Endothelial cell (in vitro differentiated cells): ENCODE measurements at places on chromosomes 12 and 14.

- no peak for DNase-seq
- H3K27ac ChIP-seq, result no peak overlapping the region
- no peaks in the 10 kb centered on the region for H3K36me3 ChIP-seq
- H3K27me3 ChIP-seq, result peaks cover 3% of the 10 kb centered on the region
- peaks cover 6% of the 10 kb centered on the region for H3K4me1 ChIP-seq
- no peak overlapping the region for H3K4me3 ChIP-seq
Measured at GRCh38 chr12:87924149-87924548, 105.1 kb downstream of the C12orf50 start.

- H3K36me3 ChIP-seq, result no peaks in the 10 kb centered on the region
- no peak overlapping the region for H3K27ac ChIP-seq
- no peak for DNase-seq
- H3K27me3 ChIP-seq, result peaks cover 2% of the 10 kb centered on the region
Measured at GRCh38 chr12:91127751-91128150, 16.5 kb upstream of the LUM start.

DNA sequence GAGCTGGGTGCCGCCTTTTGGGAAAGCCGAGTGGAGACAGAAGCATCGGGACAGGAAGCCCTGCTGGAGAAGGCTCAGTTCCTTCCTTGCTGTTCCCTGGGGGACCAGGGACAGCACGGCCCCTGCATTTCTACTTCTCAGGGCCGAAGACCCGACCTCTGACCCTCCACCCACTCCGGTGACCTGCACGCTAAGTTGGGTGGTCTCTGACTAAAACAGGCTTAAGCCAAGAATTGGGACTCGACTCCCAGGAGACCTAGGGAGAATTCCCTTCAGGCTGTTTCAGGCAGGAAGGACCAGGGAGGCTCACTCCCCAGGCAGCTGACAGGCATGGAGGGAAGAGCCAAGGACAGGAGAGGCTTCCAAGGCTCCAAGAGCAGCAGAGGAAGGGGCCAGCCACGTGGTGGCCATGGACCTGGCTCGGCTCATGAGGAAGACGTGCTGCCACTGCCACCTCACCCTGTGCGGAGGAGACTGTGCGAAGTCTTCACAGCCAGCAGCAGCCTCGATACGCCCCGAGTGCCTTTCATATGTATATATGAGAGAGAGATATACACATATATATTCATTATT is 43.9 kb downstream of the DCAF4 start:
- H3K27ac ChIP-seq, result no peak overlapping the region
- H3K27me3 ChIP-seq, result peaks cover 13% of the 10 kb centered on the region
- DNase-seq, result no peak
- H3K36me3 ChIP-seq, result peaks cover 46% of the 10 kb centered on the region
- H3K4me3 ChIP-seq, result peak overlapping the region; percentile 59

GRCh38 chr14:99853206-99853605 is 60.0 kb downstream of the EML1 start:
- H3K27ac ChIP-seq, result no peak overlapping the region
- H3K4me1 ChIP-seq, result no peaks in the 10 kb centered on the region
- no peak for DNase-seq
- H3K36me3 ChIP-seq, result no peaks in the 10 kb centered on the region

DNA sequence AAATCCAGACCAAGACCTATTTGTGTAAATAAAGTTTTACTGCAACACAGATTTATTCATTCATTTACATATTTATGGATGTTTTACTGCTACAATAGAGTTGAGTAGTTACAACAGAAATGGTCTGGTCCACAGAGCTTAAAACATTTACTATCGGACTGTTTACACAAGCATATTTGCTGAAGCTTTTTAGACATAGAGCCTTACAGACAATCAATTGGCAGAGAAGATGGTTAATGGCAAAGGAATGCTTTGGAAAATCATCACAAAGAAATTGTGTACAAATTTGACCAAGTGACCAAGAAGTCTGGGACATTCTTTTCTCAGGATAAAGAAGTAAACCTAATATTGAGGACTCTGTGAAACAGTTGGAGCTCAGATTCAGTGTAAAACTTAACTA is 504.3 kb downstream of the SLC16A7 start:
- H3K4me1 ChIP-seq, result no peaks in the 10 kb centered on the region
- no peak overlapping the region for H3K27ac ChIP-seq
- H3K27me3 ChIP-seq, result no peaks in the 10 kb centered on the region
- no peak overlapping the region for H3K4me3 ChIP-seq
- no peak for DNase-seq
- no peaks in the 10 kb centered on the region for H3K36me3 ChIP-seq

- H3K4me3 ChIP-seq, result no peak overlapping the region
- H3K4me1 ChIP-seq, result peaks cover 10% of the 10 kb centered on the region
- peaks cover 3% of the 10 kb centered on the region for H3K27me3 ChIP-seq
- no peak for DNase-seq
- H3K36me3 ChIP-seq, result peaks cover 5% of the 10 kb centered on the region
Measured at GRCh38 chr14:100830681-100831080, 4.8 kb downstream of the MEG3 start.

GRCh38 chr14:104680806-104681688 is 8.4 kb upstream of the INF2 start:
- H3K36me3 ChIP-seq, result peaks cover 4% of the 10 kb centered on the region
- peak overlapping the region; percentile 83 for H3K4me3 ChIP-seq
- peaks cover 20% of the 10 kb centered on the region for H3K27me3 ChIP-seq
- DNase-seq, result no peak

DNA sequence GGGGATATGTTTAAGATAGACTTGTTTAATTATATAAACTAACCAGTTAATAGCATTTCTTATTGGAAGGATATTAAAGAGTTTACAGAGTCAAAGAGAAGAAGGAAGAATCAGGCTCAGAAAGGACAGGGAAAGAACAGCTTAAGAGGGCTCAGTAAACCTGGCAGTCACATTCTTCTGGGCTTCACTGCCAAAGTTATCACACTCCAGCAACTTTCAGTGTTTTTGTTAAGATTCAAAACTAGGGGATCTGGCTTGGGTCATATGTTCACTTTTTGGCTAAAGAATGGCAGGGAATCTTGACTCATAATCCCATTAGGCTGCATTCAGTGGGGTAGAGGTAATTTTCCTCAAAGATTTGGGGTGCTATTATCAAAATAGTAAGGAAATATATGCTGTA is 312.3 kb downstream of the RAD51B start:
- no peaks in the 10 kb centered on the region for H3K27me3 ChIP-seq
- no peaks in the 10 kb centered on the region for H3K4me1 ChIP-seq
- H3K4me3 ChIP-seq, result no peak overlapping the region
- no peak overlapping the region for H3K27ac ChIP-seq

DNA sequence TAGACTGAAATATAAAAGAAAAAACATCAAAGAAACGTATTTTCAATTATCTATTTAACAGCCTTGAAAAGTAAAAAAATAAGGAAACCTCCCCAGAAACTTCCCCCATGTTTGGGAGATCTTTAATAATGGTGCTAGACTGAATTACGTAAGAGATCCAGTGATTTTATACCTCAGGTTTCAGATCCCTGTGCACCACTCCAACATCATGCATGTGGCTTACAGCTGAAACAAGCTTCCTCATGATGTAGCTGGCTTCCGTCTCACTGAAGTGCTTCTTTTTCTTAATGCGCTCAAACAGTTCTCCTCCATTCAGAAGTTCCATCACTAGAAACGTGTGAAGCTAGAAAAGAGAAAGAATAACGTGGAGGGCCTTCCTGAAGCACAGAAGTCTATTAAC is 78.0 kb upstream of the TTC7B start:
- no peaks in the 10 kb centered on the region for H3K27me3 ChIP-seq
- no peak for DNase-seq
- H3K27ac ChIP-seq, result no peak overlapping the region
- no peak overlapping the region for H3K4me3 ChIP-seq

- peak overlapping the region; percentile 67 for H3K4me3 ChIP-seq
- no peak for DNase-seq
- peaks cover 5% of the 10 kb centered on the region for H3K27me3 ChIP-seq
- H3K36me3 ChIP-seq, result no peaks in the 10 kb centered on the region
Measured at GRCh38 chr12:6891646-6892001, 13.0 kb upstream of the LRRC23 start.

DNA sequence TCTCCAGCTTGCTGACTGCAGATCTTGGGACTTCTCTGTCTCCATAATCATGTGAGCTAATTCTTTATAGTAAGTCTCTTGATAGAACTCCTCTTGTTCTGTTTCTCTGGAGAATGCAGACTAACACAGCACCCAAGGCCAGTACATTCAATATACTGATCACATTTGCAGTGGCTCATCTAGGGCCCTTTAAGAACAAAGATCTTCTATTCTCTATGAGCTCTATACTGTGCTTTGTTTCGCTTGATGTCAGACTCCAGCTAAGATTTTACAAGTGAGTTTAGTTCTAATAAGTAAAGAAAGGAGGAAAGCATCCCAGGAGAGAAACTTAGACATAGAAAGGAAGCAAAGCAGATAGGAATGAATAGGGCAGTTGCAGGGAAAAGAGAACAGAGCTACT is 69.3 kb upstream of the TMPO start:
- H3K27ac ChIP-seq, result no peak overlapping the region
- H3K4me1 ChIP-seq, result peaks cover 30% of the 10 kb centered on the region
- peak overlapping the region; percentile 5 for H3K4me3 ChIP-seq
- H3K36me3 ChIP-seq, result no peaks in the 10 kb centered on the region
- H3K27me3 ChIP-seq, result peaks cover 6% of the 10 kb centered on the region

- no peaks in the 10 kb centered on the region for H3K4me1 ChIP-seq
- no peak overlapping the region for H3K27ac ChIP-seq
- H3K27me3 ChIP-seq, result peaks cover 27% of the 10 kb centered on the region
Measured at GRCh38 chr14:74608959-74609611, 3.0 kb downstream of the LTBP2 start.

DNA sequence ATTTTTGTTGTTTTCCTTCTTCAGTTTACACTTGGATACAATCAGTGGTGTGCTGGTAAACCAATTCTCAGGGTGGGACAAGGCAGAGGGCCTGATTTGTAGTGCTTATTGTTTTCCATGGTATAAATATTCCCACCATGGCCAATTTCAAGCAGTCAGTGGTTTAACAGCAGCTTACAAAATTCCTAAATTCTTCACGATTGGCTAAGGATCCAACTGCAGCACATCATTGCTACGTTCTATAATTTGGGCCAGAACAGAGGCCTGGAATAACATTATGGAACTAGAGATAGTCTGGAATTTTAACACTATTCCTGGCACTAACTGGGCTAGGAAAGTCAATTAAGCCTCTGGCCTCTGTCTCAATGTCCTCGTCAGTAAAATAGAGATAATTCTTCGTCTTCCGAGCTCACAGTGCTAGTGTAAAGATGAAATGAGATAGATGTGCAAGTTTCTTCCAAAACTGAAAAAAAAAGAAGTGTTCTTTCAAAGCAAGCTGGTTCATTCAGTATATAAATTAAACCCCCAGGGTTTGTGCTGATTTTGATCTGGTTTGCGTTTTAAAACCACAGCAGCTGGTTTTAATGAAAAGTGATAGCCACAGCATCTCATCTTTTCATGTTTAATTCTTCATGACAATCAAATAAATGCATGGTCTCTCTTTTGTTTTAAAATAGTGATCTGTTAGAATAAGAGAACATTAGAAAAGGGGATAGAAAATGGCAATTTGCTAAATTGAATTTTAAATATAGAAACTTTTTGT is 104.1 kb downstream of the EPS8 start:
- no peaks in the 10 kb centered on the region for H3K36me3 ChIP-seq
- no peak overlapping the region for H3K27ac ChIP-seq
- H3K4me1 ChIP-seq, result no peaks in the 10 kb centered on the region
- no peak overlapping the region for H3K4me3 ChIP-seq
- no peaks in the 10 kb centered on the region for H3K27me3 ChIP-seq

DNA sequence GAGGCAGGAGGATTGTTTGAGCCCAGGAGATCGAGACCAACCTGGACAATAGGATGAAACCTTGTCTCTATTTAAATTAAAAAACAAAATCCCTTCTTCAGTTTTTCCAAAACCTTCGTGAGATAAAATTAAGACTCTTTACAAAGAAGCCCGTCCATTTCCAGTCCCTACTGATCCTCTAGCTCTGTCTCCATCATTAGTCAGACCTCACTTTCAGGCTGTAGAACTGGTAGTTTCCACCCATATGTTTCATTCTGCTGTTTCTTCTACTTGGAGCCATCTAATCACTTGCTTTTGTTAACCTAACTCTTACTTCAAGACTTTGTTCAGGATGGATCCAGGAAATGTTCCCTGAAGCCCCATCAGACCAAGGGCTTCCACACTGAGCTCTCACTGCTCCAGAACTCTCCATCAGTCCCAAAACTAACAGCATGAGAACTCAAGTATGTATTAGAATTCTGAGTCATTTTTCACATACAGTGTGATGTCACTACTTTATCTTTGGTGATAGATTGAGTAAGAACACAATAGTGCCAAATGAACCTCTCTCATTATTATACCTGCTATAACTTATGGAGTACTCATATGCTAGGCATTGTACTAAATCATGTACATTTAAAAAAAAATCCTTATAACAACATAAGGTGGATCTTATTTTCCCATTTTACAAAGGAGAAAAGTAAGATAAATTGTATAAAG is 90.8 kb downstream of the PRICKLE1 start:
- H3K4me3 ChIP-seq, result no peak overlapping the region
- no peaks in the 10 kb centered on the region for H3K4me1 ChIP-seq
- no peaks in the 10 kb centered on the region for H3K36me3 ChIP-seq
- H3K27ac ChIP-seq, result no peak overlapping the region
- H3K27me3 ChIP-seq, result no peaks in the 10 kb centered on the region

DNA sequence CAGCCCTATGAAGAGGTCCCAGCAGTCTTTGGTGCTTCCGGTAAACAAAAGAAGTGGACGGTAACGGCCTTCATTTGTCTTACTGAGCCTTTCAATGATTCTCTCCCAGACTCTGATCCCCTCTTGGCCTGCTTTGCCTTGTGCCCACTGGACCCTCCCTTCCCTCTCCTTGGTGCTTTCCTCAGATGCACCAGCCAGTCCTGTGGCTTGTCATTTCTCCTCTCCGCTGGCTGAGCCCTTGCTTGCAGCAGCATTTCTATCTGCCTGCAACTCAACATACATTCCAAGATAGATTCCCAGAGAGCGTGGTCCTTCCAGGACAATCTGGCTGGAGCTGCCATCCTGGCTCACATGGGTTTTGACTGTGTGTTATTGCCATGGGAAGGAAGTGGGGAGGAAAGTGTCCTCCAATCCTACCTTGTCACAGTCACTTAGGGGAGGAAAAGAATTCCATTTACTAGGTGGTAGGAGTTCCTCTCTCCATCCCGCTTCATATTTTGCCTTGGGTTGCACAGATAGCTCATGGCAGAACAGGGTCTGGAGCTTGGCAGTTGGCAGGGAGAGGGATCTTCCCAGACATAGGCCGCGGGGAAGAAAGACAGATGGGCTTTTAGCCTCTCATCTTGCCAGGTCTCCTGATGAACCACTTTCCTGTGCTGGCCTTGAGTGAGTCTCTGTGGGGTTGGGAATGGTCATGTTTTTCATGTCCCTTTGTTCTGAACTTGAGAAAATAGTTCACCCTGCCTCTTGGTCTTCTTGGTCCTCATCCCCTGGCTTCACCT is 92.8 kb upstream of the KCNA1 start:
- H3K4me3 ChIP-seq, result no peak overlapping the region
- H3K36me3 ChIP-seq, result peaks cover 29% of the 10 kb centered on the region
- peaks cover 45% of the 10 kb centered on the region for H3K4me1 ChIP-seq
- no peak for DNase-seq

- H3K27ac ChIP-seq, result no peak overlapping the region
- H3K27me3 ChIP-seq, result no peaks in the 10 kb centered on the region
- peak overlapping the region; percentile 8 for H3K4me3 ChIP-seq
- peaks cover 14% of the 10 kb centered on the region for H3K36me3 ChIP-seq
- peaks cover 2% of the 10 kb centered on the region for H3K4me1 ChIP-seq
Measured at GRCh38 chr14:65057695-65058094, 44.6 kb downstream of the MAX start.

- no peaks in the 10 kb centered on the region for H3K36me3 ChIP-seq
- H3K27me3 ChIP-seq, result peaks cover 5% of the 10 kb centered on the region
- peaks cover 9% of the 10 kb centered on the region for H3K4me1 ChIP-seq
Measured at GRCh38 chr14:34075042-34075744, 124.3 kb upstream of the EGLN3 start.
